ENCODE measurements at places on chromosomes 12 and 14. TPM values are rescaled to one million over a fixed set of nuclear protein-coding genes. Genes with fewer than 3 reads are reported as not detected.

The SPATS2 gene
- 28.3 TPM for total RNA-seq

The PKP2 gene
- 67.1 TPM for total RNA-seq

The EXOC3L4 gene
- total RNA-seq: not detected

The RDH16 gene
- total RNA-seq: 0.43 TPM

The CAPRIN2 gene
- total RNA-seq: 34.9 TPM

The IAPP gene
- total RNA-seq: not detected

The HOXC5 gene
- 0.79 TPM for total RNA-seq

The PLA2G1B gene
- total RNA-seq: not detected

The TMBIM4 gene
- 126 TPM for total RNA-seq

The COX8C gene
- 0.39 TPM for total RNA-seq

The FITM1 gene
- total RNA-seq: 0.39 TPM

The AICDA gene
- not detected for total RNA-seq

The KRT83 gene
- not detected for total RNA-seq

Measured in placental epithelial cell (primary cell).